Hepatic stellate cell (primary cell): ENCODE measurements at places on chromosomes 3 and 15.
A peak's percentile ranks its signal among the peaks of the same experiment; 100 is the strongest.

DNA sequence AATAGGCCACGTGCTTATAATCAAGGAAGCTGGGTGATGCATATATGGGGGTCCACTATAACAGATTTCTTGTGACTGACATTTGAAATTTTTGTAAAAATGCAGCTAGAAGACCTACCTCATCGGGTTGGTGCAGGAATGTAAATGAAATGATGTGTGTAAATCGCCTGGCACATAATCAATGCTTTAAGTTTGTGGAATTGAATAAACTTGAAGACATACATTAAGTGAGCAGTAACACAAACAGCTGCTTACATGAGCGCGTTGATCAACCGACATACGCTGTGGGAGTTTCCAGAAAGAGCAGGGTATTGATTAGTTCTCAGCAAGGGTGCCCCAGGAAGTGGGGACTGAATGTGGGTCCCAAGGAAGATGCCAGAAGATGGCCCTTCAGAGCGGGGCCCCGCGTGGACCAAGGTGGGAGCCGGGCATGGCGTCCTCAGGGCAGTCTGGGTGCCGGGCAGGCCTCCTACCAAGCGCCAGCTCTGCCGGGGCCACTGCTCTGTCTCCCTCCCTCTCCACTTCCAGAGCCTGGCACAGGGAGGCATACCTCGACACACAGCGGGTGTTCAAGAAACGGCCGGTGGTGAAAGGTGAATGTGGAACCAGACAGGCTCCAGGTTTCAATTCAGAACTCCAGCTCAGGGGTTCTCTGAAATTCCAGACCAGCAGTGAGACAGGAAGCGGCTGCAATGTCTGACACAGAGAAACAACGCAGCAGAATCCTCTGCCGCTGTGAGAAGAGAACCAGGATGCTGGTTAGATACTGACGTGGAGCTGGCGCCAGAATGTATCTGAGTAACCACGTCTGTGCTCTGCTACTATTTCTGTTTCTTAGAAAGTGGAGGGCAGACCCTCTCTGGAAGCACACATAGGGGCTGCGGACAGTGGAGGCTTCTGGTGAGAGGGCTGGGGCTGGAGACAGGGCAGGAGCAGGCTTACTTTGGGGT, 12.6 kb downstream of the BFSP2 start:
- peak; percentile 55 for DNase-seq

DNA sequence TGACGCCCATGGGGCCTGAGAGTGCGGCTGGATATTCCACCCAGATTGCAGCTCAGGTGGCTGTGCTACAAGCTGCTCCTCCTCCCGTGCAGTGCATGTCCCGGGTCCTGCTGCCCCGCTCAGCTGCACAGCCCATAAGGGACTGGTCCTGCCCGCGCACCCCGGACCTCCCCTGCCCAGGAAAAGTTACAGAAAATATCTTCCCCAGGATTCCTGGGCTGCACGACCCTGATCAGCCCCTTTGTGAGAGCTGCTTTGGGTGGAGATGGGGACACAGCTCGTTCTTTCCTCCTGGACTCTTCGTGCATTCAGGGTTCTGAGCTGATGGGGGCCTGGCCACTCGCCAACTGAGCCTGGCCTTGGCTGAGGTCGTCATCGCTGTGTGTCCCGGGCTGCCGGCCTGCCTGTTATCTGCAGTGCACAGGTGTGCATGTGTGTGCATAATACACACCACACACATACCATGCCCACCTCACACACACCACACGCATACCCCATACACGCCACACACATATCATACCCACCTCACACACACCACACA, 28.8 kb downstream of the APBA2 start:
- no peak for DNase-seq

GRCh38 chr3:192090586-192090985, 629.6 kb downstream of the PYDC2 start:
- no peak for DNase-seq

GRCh38 chr3:20769430-20769829, 583.4 kb upstream of the SGO1 start:
- no peak for DNase-seq

- no peak for DNase-seq
Observed at GRCh38 chr3:150285601-150286000, 122.5 kb upstream of the TSC22D2 start.

DNA sequence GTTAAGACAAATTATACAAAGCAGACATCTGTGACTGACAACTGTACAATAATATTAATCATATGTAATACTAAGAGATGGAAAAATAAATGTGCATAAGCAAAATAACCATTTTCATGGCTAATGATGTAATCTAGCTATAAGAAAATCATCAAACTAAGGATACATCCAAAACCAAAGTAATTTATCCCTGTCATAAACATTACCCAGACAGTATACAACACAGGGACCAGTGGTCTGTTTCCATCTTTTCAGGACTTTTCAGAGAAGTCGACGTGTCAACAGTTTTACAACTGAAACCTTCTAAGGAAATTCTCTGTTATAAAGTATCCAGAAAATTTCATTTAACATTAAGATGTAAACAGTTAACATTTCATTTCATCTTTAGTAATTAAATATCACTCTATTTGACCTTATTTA, 11.0 kb downstream of the THBS1 start:
- DNase-seq, result no peak

DNA sequence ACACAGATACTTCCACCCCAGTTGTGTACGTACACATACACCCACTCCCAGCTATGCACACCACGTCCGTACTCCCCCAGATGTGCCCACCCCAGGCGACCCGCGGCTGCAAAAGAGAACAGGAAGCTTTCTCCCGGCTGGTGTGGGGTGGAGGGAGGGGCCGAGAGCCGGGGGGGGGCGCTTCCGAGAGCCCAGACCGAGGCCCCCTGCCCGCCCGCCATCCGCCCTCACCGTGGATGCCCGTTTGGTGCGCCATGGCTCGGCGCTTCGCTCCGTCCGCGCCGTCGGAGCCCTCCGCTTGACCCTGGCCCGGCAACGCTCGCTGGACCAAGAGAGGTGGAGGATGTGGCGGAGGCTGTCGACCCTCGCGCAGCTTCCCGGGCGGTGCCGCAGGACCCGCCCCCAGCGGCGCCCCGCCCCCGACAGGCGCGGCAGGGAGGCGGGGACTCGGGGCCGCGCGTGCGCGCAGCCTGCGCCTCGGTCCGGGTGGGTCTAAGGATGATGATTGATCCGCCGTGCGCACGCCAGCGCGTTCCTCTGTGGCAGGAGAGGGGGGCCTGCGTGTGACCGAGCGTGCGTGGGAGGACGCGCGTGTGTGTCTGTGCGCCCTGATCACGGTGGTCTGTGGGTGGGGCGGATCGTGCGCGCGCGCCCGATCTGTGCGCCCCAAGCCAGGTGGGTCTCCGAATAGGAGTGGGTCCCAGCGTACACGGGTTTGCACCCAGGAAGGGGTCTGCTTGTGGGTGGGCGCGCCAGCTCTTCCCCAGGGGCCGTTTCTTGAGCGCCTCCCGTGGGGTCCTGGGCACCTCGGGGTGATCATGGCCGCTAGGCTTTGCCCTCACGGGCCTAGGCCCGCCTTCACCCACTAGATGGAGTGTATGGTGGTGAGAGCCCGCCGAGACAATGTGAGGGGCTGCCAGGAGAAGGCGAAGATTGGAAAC, at the start of gene TWF2:
TWF2 (minus strand) TSS at position 398 of the 941 bp plus-strand sequence; CDS start at position 256, 142 bp downstream.
- DNase-seq, result peak; percentile 99

DNA sequence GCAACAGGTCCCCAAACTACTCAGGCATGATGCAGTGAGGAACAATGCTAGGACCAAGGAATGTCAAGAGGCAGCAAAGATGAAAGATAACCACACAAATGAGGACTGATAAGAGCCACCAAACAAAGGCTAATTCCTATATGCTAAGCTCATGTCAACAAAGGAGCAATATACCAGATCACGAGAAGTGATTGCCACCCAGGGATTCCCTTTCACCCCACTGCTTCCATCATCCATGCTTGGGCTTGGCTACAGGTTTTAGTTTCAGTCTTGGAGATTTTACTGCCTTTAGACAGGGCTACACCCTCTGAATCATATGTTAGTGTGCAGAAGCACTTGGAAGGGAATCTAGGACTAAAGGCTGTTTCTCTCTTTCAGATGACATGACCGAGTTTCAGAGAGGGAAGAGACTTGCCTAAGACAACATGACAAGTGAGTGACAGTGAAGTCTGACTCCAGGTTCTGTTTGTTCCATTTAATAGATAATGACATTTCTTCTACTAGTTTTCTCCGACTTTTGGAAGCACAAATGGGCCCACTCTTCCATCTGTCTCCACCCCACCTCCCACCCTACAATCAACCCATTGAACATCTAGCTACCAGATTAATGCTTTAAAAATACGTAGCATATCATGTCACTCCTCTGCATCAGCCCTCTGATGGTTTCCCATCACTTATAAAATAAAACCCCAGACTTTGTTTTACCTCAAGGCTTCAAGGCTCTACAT, 173.5 kb upstream of the LRRN1 start:
- no peak for DNase-seq

GRCh38 chr15:91723959-91724358, 129.5 kb upstream of the SLCO3A1 start:
- no peak for DNase-seq

DNA sequence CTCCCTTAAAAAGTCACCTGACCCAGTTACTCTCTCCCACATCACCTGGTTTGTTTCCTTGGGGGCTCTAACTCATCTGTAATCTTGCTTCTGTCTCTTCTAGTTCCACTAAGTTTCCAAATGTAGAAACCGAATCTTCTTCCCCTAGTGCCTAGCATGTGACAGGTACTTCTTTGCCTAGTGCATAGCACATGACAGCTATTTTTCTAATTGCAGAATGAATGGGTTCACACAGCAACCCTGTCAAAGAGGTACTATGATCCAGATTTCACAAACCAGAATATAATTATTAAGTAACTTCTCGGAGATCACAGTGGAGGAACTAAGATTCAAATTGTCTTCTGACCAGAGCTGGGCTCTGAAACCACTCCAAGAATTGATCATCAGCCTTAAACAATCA, 7.4 kb downstream of the DPH3 start:
- DNase-seq, result no peak

- DNase-seq, result peak; percentile 65
Observed at GRCh38 chr3:157127831-157128767, 31.8 kb downstream of the CCNL1 start.

DNA sequence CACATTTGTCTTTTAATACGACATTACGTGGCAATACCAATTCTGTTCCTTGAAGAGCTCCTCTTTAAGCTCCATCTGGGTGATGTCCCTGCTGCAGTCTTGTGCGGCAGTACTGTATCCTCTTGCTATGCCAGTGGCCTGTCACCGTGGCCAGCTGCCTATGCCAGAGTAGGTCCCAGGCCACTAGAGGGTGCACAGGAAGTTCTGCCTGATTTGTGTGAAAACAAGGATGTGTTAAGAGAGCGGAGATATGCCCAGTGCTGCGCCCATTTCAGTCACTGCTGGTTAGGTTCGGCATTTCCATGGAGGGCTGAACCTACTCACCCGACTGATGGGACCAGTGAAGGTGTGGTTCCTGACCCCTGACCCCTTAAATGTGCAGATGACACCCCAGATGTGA, 25.2 kb downstream of the NIPA1 start:
- DNase-seq, result peak; percentile 41

DNA sequence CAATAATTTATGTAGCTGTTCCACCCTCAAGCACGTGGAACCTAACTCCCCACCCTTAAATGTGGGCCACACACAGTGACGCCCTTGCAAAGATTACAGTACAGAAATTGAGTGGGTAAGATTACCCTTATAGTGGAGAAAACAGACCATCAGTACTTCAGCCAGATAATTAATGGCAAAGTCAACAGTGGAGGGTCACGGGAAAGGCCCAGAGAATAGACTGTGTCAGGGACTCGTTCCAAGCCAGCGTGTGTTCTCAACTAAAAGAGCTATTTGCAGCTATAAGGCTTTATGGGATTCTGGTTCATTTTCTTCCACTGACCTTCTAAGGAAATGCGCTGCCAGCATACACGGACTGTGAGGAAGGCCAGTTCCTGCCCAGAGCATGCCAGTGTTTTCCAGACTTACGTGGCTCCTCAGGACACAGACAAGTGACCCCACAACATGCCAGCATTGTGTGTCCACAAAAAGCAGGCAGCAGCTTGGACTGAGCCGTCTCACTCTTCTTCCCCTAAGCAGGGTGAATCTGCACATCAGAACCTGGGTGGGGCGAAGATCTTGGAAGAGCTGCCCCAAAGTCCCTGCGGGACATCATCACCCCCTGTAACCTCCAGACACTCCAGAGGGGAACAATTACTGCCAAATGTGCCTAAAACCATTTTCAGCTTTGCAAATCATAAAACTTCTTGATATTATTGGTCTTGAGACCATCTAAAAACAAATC, 428.5 kb downstream of the OCA2 start:
- no peak for DNase-seq

DNA sequence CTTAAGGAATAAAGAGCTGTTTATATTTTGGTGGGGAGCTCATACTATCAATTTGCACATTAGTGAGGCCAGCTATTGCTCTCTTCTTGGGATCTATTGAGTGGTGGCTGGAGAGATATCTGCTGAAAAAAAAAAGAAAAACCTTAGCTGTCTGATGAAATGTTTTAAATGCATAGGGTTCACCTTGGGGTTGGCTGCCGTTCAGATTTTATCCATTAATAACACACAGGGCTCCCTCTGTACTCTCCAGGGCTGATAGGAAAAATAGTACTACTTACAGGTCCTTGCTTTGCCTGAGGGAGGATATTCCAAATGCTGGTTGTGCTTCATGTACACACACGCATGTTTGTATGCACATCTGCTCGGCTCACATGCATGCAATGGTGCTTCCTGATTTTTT, 803.7 kb downstream of the MCTP2 start:
- DNase-seq, result no peak

GRCh38 chr3:132638706-132639105, 20.9 kb downstream of the ACAD11 start:
- DNase-seq, result no peak

DNA sequence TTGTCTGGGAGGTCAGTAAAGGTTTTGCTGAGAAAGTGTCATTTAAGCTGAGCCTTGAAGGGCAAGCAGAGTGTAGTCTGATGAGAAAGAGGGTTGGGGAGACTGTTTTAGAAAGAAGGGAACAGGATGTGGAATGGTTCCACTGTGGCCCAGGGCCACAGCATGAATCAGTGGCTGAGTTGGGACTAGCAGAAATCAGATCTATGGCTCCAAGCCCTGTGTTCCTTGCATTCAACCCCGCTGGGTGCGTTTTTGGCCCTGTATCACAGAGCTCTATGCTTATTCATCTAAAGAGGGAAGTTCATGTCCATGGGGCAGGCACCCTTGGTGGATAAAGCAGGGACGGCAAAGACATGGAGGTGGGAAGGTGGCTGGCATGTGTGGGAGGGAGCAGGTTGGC, 151.3 kb downstream of the CACNA1D start:
- DNase-seq, result no peak

GRCh38 chr3:37116998-37117397, 57.4 kb downstream of the LRRFIP2 start:
- DNase-seq, result no peak

DNA sequence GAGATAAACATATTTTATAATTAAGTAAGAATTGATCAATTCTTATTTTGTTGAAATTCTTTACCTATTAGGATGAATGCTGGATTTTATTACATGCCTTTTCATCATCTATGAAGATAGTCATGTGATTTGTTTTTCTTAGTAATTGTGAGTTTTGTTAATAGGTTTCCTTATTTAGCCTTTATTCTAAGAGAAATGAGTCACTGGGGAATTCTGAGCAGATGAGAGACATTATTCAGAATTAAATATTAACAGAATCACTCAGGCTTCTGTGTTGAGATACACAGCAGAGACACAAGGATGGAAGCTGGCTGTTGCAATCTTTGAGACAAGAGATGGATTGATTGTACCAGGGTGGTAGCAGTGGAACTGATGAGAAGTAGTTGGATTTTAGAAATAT, 7.4 kb upstream of the ANO10 start:
- no peak for DNase-seq

GRCh38 chr3:169402672-169403360, 260.7 kb downstream of the MECOM start:
- DNase-seq, result no peak
